ENCODE measurements at places on chromosomes 7 and 10.

DNA sequence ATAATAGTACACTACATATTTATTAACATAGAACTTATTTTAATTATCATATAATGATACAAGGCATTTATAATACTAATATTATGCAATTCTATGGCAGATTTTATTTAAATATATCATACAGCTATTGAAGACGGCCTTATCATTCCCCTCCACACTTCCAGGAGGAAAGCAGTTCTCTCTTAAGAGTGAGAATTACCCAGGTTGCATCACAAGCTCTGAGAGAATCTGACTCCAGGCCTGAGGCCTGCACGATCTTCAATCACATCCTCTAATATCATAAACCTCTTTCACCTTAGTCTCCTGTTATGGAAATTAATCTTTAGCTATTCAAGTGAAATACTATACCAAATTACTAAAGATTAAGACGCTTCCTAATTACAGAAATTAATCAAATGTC is 564.4 kb downstream of the PARD3 start:
- H3K27ac ChIP-seq, result no peak overlapping the region
- no peaks in the 10 kb centered on the region for H3K36me3 ChIP-seq
- H3K4me3 ChIP-seq, result no peak overlapping the region
- DNase-seq, result no peak
- H3K27me3 ChIP-seq, result no peaks in the 10 kb centered on the region

DNA sequence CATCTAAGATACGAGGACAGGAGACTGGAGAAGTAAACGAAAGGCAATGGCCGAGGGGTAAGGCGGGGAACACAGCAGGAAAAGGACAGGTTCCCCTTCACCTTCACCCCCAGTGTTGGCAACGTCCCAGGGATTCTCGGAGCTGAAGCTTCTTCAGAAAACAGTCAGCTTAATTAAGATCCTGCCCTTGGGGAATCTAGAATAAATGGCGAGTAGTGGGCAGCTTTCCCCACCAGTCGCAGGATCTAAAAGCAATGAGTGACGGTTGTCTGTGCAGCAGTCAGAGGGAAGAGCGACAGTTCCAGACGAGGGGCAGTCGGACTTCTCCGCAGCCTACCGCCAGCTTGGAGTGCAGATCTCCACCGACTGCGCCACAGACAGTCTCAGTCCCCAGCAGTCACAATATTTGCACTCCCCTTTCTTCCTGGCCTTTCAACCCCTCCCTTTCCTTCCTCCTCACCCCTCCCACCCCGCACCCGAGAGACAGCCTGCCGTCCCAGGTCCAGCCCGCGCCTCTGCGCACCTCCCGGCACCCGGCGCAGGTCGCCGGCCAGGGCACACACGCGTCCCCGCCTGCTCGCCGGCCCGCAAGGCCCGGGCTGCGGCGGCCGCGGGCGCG is 10.9 kb upstream of the SP8 start:
- DNase-seq, result no peak
- H3K36me3 ChIP-seq, result no peaks in the 10 kb centered on the region
- peak overlapping the region; percentile 56 for H3K4me3 ChIP-seq
- 0 out of 2 replicates have a peak, but pooled peaks cover 1% of the 10 kb centered on the region for H3K4me1 ChIP-seq

- no peak for DNase-seq
- no peaks in the 10 kb centered on the region for H3K36me3 ChIP-seq
- no peak overlapping the region for H3K27ac ChIP-seq
- no peak overlapping the region for H3K4me3 ChIP-seq
- H3K4me1 ChIP-seq, result peaks cover 3% of the 10 kb centered on the region
These were observed 57.2 kb downstream of the PAX2 start for GRCh38 chr10:100802607-100803006.

DNA sequence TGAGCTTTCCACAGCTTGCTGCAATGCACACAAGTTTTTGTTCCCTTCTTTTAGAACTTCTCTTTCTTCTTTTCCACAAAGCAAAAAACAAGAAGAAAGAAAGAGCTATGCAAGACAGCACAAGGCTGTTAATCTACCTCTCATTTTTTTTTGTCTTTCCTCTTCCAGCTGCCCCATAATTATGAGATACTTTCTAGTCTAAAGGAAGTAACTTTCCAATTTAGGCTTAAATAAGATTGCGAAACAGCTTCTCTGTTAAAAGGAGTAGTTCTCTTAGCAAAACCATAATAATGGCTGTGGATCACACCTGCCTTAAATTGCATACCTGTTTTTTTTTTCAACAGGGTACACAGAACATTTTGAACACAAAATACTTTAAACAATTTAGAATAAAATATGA is 56.0 kb downstream of the NDUFB2 start:
- H3K27ac ChIP-seq, result no peak overlapping the region
- no peaks in the 10 kb centered on the region for H3K4me1 ChIP-seq
- no peak overlapping the region for H3K4me3 ChIP-seq
- H3K27me3 ChIP-seq, result no peaks in the 10 kb centered on the region

- H3K36me3 ChIP-seq, result no peaks in the 10 kb centered on the region
- H3K27me3 ChIP-seq, result no peaks in the 10 kb centered on the region
- H3K27ac ChIP-seq, result no peak overlapping the region
- no peaks in the 10 kb centered on the region for H3K4me1 ChIP-seq
- no peak overlapping the region for H3K4me3 ChIP-seq
These were observed 233.6 kb downstream of the SNX13 start for GRCh38 chr7:17706734-17707133.

DNA sequence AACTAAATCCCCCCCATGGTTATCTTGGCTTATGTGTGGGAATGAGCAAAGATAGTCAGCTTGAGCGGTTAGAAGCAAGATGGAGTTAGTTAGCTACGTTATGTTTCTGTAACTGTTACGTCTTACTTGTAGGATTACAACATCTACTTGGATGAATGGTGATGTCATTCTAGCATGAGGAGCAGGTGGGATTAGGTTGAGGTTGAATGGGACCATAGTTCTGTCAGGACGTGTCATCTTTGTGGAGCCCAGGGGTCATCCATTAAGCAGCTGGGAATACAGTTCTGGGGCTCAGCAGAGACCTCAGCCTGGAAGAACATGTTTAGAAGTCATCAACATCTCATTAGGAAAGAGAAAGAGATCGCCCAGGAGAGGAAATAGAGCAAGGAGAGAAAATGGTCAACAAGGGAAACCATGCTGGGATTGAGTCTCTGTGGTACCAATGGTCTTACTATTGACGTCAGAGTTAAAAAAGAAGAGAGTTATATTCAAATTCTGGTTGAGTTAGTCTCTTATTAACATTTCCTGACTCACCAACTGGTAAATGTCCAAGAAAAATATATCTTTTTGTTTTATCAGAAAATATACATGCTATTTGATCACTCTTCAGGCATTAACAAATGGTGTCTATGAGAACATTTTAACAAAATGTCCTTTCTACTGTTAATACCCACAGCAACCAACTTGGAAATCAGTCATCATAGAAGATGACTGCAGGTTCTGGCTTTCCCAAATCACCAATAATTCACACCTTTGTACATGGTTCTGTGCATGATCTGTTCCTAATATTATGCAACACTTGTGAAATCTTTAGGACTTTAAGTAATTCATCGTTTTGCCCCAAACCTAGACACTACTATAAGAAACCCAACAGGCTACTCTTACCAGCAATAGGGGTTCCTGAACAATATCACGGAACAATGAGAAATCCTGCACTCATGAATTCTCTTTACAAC is 96.9 kb downstream of the KIAA1217 start:
- no peaks in the 10 kb centered on the region for H3K36me3 ChIP-seq
- no peaks in the 10 kb centered on the region for H3K27me3 ChIP-seq
- no peak for DNase-seq
- H3K4me3 ChIP-seq, result no peak overlapping the region
- no peak overlapping the region for H3K27ac ChIP-seq
